Caco-2 (cell line): ENCODE measurements at places on chromosomes 6 and 20.

DNA sequence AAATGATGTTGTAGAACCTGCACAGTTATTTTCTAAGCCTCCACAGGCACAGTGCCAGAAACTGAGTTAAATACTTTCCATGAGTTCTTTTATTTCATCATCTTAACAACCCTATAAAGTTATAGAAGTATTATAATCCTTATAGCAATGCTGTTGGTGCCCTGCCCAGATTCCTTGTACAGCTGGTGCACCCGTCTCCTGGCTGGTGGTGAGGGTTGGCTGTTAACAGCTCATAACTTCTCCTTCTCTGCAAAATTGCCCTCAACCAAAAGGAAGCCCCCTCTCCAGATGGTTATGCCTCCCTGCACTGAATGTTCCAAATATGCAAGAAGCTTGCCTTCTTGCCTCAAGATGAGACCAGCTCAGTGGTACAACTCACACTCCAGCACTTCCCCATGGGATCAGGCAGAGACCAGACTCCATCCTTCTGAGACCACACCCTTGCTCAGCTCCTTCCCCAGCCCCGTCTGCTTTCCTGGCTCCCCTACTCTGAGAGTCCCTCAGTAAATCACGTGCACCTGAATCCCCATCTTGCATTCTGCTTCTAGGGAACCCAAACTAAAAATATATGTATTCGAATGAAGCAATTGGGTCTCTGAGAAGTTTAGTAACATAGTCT lies 304.4 kb upstream of the PLCB4 start:
- DNase-seq = no peak

- no peak for DNase-seq
These were observed 308.9 kb downstream of the DHX35 start for GRCh38 chr20:39270837-39271604.

GRCh38 chr20:25723975-25724374 lies 27.3 kb upstream of the ZNF337 start:
- DNase-seq = no peak

- DNase-seq = no peak
These were observed 100.1 kb downstream of the MYB start for GRCh38 chr6:135281227-135281626.

- no peak for DNase-seq
These were observed 512.0 kb downstream of the CDKAL1 start for GRCh38 chr6:21046276-21046675.

DNA sequence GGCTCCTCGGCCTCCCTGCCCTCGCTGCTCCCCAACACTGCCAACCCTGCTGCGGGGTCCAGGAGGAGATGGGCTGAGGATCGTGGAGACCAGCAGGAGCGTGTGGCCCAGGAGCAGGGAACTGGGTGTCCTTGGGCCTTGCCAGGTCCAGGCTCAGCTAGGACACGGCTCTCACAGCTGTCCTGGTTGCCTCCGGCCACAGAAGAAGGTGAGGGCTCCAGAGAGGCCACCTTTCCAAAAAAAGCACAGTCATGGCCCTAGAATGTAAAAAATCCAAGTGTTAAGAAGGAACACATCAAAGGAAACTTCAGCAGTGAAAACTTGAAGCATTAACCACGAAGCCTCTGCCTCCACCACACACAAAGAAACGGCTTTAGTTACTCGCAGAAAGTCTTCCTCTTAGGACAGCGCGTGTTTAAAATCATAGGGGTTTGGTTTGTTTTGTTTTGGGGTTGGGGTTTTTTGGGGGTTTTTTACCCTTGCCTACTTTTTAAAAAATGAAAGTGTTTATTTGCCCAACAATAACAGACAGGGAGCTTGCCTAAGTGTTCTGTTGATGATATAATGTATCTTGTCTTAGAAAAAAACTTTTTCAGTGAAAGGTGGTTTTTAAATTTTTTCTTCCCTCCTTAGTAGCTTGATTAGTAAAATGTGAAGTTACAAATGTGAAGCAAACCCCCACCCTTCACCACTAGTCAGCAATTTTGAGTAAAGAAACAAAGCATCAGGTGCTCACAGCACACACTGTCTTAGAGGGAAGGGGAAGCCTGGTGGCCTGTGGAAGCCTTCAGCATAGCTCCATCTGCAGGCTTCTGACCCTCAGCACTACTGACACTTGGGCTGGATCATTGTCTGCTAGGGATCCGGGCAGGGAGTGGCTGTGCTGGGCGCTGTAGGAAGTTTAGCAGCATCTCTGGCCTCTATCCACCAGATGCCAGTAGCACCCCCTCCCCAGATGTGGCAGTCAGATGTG lies 60.0 kb downstream of the PTPN1 start:
- DNase-seq = peak; percentile 65

- no peak for DNase-seq
These were observed 753 bp downstream of the RSPH9 start for GRCh38 chr6:43645613-43645964.

DNA sequence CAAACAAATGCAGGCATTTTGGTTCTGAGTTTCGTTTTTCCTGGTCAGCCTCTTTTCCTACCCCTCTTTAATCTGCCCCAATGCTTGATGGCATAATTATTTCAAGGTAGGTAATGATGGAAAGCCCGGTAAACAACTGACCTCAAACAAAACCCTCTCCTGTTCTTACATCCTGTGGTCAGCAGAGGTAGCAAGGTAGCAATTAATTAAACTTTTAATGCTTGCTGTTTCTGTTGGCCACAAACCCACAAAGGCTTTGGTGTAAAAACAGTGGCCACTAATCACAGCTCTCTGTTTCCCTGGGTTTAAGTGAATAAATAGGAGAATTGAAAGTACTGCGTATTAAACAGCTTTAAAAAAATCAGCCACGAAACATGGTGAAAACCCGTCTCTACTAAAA lies 261.5 kb upstream of the SOX4 start:
- no peak for DNase-seq

DNA sequence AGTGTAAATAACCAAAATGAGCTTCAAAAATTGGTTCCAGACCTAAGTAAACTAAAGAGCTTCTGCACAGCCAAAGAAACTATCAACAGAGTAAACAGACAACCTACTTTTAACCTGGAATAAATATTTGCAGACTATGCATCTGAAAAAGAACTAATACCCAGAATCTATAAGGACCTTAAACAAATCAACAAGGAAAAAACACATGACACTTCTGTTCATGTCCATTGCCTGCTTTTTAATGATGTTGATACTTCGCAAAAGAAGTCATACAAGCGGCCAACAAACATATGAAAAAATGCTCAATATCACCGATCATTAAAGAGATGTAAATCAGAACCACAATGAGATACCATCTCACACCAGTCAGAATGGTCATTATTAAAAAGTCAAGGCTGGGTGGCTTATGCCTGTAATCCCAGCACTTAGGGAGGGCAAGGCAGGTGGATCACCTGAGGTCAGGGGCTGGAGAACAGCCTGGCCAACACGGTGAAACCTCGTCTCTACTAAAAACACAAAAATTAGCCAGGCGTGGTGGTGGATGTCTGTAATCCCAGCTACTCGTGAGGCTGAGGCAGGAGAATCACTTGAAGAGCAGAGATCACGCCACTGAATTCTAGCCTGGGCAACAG lies 42.5 kb upstream of the DST start:
- DNase-seq = no peak

DNA sequence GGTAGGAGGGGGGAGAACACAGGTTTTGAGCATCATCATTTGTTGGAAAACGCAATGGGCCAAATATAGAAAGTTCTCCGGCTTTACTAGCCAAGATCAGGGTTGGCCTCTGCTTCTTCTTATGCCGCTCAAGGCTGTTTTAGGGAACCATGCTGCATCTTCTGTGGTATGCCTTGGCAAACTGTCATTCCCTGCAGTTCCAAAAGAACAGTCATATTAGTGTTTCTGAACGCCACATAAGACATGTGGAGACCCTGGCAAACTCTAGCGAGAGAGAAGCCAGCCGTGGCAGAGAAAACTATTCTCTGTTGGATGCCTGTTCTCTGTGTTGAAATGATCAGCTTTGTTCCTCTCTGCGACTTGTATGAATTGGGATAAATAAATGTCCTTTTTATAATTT lies 10.8 kb downstream of the ACTR5 start:
- no peak for DNase-seq

DNA sequence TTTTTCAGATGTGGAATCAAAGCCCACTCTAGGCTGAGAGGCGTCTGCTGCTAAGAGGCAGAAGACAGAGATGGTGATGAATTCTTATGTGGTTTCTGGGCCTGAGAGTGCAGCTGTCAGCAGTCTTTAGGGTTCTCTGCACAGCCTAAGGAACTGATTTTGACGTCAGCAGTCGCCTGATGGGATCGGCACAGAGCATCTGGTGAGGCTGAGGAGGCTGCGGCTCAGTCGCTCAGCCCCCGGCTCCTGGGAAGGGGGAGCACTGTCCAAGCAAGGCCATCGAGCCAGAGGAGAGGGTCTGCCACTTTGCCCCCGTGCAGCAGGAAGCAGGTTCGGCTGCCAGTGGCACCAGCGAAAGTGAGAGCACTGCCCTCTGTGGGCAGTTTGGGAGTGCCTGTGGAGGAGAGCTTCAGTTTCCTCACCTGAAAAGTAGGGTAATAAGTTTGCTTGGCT lies 92.5 kb downstream of the TCP11 start:
- DNase-seq = no peak

DNA sequence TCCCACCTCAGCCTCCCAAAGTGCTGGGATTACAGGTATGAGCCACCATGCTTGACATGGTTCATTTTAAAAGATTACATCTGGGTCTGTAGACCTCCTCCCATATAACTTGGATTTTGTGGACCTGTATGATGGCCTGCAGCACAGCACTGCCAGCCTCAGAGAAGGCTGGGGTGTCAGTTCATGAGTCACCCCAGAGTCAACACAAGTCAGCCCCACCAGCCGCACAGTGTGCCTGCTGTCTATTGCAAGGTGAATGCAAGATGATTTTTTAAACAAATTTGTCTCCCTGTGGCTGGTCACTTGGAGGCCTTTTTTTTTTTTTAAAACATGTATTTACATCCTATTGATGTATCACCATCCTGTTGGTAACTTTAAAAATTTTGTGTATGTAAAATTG lies 76.7 kb downstream of the RREB1 start:
- DNase-seq = no peak

GRCh38 chr20:60486937-60487336 lies 528.7 kb downstream of the CDH26 start:
- no peak for DNase-seq

GRCh38 chr20:40913224-40914185 lies 115.1 kb upstream of the TOP1 start:
- no peak for DNase-seq

GRCh38 chr6:157761331-157761921 lies 61.6 kb upstream of the SNX9 start:
- DNase-seq = no peak

- no peak for DNase-seq
These were observed 7.0 kb upstream of the RALGAPA2 start for GRCh38 chr20:20719411-20719810.

DNA sequence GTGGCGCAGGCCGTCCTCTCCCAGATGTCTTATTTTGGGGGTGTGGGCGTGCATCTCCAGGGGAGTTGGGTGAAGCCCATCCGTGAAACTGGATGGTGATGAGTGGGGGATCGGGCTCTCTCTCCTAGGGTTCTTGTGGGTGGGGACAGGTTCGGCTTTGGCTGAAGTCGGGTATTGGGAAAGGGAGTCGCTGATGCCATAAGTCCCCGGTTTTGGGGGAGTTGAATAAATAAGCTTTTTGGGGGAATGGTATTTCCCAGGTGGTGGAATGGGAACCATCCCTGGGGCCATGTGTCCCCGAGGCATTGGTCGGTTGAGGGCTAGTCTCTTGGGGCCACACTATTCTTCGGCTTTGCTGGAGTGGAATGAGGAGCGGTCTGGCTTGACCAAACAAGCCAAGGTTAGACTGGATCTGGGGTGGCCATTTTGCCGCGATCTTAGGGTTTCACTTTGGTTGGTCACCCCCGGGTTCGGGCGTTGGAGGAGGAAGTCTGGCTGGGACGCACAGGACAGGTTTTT lies 481 bp downstream of the ZNF133 start:
- DNase-seq = peak; percentile 41

DNA sequence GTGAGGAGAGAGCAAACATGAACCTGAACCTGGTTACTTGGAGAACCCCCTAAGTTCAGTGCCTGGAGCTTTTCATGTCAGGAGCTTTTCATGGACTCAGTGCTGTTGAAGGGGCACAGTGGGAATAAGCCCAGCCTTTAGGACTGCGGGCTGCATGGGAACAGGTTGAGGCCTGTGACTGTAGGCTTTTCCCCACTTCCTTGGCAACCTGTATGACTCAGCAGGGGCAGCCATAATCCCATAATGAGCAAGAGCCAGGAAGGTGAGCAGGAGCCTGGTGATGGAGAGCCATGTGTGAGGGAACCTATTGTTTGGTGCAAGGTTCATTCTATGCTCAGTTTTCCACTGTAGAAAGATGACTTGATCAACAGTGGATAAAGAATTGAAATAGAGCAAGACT lies 23.4 kb downstream of the MEP1A start:
- DNase-seq = no peak

- no peak for DNase-seq
These were observed 225.1 kb downstream of the TBX18 start for GRCh38 chr6:84539122-84539856.

DNA sequence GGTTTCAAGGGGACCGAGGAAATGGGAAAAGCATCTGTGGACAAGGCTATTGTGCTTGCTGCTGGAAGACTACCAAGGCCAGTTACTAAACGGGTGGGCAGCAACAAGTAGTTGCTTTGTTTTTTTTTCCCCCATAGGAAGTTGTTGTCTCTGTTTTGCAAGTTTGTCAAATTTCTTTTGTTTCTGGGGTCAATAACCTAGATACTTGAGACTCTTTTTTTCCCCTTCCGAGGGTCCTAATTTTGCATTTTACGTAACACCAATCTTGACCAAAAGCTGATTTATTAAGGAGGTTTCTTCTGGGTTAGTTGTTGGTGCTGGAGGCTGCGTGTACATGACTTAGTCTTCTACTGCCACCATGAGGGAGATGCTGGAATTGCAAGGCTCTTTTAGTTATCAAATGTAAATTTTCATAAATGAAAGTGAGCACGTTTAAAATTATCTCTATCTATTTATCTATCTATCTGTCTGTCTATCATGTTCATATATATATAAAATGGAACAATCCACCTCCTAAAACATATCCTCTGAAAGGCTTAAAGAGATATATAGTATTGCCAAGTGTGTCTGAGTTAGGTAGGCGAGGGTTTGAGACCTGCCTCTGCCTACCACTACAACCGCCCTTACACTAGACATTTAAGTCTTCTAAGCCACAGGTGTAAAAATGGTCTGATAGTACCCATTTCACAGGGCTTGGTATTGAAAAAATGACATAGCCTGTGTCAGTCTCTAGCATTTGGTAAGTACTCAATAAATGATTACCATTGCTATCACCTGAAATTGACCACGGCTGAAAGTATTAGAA lies 60.2 kb downstream of the GCLC start:
- peak; percentile 63 for DNase-seq
